ENCODE measurements at places on chromosomes 4 and X. TPM values are rescaled to one million over a fixed set of nuclear protein-coding genes. Genes with fewer than 3 reads are reported as not detected.

DNA sequence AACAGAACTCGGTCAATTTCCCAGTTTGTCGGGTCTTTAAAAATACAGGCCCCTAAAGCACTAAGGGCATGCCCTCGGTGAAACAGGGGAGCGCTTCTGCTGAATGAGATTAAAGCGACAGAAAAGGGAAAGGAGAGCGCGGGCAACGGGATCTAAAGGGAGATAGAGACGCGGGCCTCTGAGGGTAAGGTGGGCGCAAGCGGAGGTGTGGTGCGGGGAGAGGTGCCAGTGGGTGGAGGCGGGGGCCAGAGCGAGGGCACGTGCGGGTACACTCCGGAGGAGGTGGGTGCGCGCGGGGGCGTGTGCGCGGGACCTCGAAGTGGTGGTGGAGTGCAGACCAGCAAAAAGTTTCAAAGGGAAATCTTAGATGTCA is 787 bp upstream of the TET2 start:
- DNase-seq = no peak

GRCh38 chr4:26993539-26993938 is 132.9 kb downstream of the STIM2 start:
- DNase-seq = no peak

GRCh38 chr4:85722401-85722800 is 247.5 kb downstream of the ARHGAP24 start:
- DNase-seq = no peak

TMLHE gene
- total RNA-seq = 34.3 TPM

ITM2A gene
- total RNA-seq = 61.0 TPM

DNA sequence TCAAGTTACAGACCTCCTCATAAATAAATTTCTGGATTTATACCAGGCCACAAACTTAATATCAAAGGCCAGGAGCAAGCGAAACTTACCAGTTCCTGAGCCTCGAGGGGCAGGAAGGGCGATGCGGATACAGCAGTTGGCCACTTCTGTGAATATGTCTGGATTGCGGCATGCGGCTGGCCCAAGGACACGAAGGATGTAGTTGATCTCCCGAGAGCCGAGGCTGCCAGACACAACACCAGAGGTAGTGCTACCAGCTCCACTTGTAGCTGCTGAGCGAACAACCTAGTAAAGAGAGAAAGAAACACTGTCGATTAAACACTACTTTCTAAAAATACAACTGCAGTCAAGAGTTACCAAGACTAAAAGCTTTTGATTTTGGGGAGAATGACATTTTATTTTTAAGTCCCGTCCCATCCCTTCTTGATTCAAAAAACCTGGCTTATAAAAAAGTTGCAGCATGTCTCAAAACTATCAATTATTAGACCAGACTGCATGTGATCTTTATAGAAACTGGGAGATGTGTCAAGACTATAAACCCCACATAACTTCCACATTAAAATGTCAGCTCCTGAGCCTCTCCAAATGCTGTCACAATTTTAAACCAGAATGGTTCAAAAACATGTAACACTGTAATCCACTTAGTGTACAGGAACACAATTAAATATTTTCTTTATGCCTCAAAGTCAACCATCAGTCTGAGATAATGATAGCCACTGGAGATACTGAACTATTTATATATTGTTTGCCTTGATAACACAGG is 105.6 kb downstream of the HUWE1 start:
- no peak for DNase-seq

GRCh38 chrX:131792789-131793462 is 230.2 kb upstream of the STK26 start:
- DNase-seq = peak; percentile 90

TBX22 gene
- total RNA-seq = not detected

PROM1 gene
- total RNA-seq = 16.5 TPM

S100G gene
- total RNA-seq = not detected

- no peak for DNase-seq
These were observed 26.8 kb downstream of the SH3KBP1 start for GRCh38 chrX:19860571-19860970.

FGF5 gene
- 0.37 TPM for total RNA-seq

GRCh38 chrX:38052096-38052495 is 45.7 kb downstream of the SYTL5 start:
- DNase-seq = no peak

DNA sequence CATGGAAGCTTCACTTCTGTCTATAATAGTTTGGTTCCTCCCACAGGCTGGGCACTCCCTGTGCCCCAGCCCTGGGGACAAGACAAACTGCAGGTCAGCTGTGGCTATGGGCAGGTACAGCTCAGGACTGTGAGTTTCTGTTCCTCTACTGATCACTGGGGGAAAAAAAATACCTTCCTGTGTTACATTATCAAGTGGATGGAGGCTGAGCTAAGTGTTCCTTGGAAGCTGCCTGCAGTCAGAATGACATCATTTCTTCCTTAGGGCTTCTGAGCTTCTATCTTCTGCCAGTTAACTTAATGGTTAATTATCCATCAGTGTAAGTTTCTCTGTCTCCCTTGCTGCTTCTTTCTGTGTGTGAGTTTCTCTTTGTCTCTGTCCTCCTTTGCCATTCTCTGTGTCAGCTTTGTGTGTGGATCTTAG is 4.6 kb downstream of the RAB33A start:
- DNase-seq = no peak

CXCL3 gene
- total RNA-seq = 0.32 TPM

DHX15 gene
- total RNA-seq = 55.3 TPM

- no peak for DNase-seq
These were observed 20.8 kb downstream of the RLIM start for GRCh38 chrX:74593593-74593992.

BEX4 gene
- 34.8 TPM for total RNA-seq

- no peak for DNase-seq
These were observed 51.7 kb upstream of the CHRDL1 start for GRCh38 chrX:110847334-110847733.

GRCh38 chr4:74016068-74016467 is 17.6 kb upstream of the CXCL5 start:
- DNase-seq = no peak

DNA sequence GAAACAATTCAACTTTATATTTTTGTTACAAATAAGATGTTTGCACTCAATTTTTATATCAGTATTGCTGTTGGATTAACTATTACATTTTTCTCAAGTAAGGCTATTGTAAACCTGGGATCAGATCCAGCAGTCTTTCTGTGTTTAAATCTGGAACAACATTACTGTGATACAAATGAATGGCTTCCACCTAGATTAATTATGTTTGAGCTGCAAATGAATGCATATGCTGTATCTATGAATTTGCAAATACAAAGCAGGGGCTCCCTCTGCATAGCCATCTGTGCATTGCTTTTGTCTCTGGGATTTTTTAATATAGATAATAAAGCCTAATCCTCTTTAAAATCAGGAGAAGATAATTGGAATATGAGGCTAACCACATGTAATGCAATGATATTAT is 69.8 kb upstream of the NEIL3 start:
- DNase-seq = no peak

- DNase-seq = no peak
These were observed 3.4 kb downstream of the SAT1 start for GRCh38 chrX:23786268-23786815.

- no peak for DNase-seq
These were observed 36.8 kb upstream of the OCIAD2 start for GRCh38 chr4:48943387-48943786.

MAGEC1 gene
- not detected for total RNA-seq

DNA sequence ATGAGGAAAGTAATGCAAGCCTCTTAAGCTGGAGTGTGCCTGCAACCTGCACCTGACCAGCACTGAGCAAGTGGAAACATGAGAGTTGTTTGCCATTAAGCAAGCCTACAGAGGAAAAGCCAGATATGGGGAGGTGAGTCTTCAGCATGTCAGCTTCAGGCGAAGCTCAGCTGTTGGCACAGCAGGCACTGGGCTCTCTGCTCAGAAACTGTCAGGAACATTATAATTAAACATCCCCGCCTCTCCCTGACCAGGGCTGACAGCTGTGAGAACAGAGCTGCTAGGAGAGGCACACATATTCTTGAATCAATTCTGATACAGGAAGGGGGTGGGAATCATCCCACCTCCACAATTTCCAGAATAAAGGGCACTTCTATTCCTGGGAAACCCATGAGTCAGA is 19.0 kb upstream of the DCX start:
- DNase-seq = no peak

GYG2 gene
- 0.58 TPM for total RNA-seq

- no peak for DNase-seq
These were observed 31.4 kb downstream of the HOPX start for GRCh38 chr4:56649445-56650261.

- no peak for DNase-seq
These were observed 1054.7 kb downstream of the PDHA2 start for GRCh38 chr4:96894621-96895020.

AIFM1 gene
- total RNA-seq = 111 TPM

GRCh38 chr4:152537881-152538280 is 2.0 kb upstream of the FBXW7 start:
- no peak for DNase-seq

- DNase-seq = no peak
These were observed 224.3 kb downstream of the OPHN1 start for GRCh38 chrX:68209008-68209407.

DNA sequence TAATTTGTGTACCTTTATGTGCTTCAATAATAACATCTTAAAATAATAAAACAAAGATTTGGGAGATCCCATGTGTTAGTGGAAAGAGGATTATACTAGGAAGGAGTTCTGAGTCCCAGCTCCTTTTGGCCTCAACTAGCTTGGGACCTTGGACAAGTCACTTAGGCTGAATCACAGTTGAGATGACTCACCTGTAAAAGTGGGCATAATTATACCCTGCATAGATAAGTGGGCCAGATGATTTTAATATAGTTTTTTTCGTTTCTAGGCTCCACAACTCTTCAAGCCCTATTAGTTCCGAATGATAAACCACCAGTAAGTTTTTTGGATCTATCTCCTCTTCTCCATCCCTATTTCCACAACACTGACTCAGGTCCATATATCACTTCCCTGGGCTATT is 131.8 kb downstream of the ENOX2 start:
- no peak for DNase-seq

DNA sequence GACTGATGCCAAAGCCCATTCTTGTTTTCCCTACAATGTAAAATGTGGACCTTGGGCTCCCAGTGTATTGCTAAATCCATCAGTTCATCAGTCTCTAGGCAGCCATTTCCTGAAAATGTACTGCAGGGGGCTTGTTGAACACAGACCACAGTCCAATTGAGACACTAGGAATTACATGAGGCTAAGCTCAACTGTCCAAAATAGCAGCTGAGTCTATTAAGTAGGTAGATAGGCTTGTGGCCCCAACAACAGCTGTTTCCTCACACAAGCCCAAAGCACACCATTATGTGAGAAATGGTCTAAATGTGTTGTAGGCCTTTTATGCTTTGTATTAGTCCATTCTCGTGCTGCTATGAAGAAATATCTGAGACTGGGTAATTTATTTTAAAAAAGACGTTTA is 60.0 kb upstream of the PAK3 start:
- DNase-seq = no peak

SLITRK4 gene
- total RNA-seq = 0.67 TPM

GRCh38 chr4:87961993-87962392 is 13.5 kb upstream of the SPP1 start:
- DNase-seq = no peak

DNA sequence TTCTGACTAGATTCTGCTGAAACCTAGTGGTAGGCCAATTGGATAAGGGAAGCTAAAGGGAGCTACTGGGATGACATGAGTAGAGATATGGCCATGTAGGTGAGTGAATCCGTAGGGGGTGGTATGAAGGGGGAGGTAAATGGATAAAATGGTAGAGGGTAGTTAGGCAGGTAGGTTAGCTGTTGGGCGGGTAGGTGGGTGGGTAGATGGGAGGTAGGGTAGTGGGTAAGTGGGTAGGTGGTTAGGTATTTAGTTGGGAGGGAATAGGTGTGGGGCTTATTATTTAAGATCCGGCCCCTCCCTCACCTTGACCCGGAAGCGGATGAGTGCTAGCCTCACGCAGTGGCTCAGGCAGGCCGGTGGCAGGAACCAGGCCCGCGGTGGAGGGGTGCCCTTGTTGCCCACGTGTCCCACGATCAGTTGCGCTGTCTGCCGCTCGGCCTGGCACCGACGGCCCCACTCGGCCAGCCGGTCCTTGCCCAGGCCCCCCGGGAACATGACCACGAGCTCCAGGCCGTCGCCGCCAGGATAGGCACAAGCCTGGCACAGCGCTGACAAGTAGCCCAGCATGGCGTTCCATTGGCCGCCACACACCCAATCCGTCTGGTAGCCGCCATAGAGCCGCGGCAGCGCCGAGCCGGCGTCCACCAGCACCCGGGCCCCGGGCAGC is 725 bp downstream of the FAM120C start:
- peak; percentile 67 for DNase-seq

XAGE1A gene
- total RNA-seq = not detected

- no peak for DNase-seq
These were observed 102.0 kb downstream of the CBR4 start for GRCh38 chr4:168908093-168908492.

GRCh38 chr4:22428441-22428840 is 87.4 kb downstream of the ADGRA3 start:
- no peak for DNase-seq

DNA sequence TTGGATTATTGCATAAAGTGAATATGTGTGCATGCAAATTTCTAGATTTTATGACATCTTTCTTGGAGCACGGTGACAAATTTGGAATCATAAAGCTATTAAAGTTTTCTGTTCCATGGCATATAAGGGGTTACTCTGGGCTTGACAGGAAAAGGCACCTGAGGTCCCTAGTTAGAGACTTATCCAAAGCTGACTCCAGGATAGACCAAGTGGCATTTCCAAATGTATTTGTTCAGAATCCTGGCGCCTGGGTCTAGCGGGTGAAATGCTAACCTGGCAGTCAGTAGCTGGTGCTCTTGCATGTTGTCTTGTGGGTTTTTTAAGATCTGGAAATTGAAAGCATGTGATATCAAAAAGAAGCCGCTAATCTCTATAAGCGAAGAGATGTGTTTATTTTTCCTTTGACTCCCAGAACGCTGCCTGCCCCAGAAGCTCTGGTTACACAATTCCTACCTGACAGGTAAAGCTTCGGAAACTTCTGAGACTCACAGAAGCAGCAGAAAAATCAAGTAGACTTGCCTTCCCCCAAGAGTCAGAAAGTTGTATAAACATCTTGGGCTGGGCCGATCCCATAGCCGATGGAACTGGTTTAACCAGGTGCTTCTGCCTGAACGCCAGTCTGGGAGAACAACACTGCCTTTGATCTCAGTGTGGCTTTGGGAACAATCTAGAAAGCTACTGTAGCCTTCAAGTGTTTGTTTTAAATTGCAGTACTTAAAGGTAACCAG is 12.9 kb upstream of the ZCCHC4 start:
- no peak for DNase-seq

MAGEA12 gene
- total RNA-seq = not detected

GRCh38 chr4:79852305-79852730 is 220.7 kb downstream of the ANTXR2 start:
- DNase-seq = peak; percentile 54

SLC49A3 gene
- total RNA-seq = 11.1 TPM

DNA sequence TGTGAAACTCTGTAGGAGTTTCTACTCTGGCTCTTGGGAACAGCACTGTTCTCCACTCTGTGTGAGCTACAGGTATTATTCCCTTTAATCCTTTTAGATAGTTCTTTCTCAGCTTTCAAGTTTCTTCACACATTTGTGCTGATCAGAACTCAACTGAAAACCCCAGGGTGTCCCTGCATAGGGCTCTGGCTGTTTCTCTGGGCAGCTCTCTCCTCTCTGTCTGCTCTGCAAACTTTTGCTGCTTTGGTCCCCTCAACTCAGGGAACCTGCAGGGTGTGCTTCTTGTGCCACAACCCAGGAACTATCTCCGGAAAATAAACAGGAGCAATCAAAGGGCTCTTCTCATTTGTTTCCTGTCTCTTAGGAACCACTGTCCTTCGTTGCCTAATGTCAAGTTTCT is 196.6 kb upstream of the GABRA2 start:
- DNase-seq = no peak

Measured in heart left ventricle (tissue), 16 donors.